Endothelial cell (in vitro differentiated cells): ENCODE measurements at places on chromosomes 6 and 20.
A peak's percentile ranks its signal among the peaks of the same experiment; 100 is the strongest.

DNA sequence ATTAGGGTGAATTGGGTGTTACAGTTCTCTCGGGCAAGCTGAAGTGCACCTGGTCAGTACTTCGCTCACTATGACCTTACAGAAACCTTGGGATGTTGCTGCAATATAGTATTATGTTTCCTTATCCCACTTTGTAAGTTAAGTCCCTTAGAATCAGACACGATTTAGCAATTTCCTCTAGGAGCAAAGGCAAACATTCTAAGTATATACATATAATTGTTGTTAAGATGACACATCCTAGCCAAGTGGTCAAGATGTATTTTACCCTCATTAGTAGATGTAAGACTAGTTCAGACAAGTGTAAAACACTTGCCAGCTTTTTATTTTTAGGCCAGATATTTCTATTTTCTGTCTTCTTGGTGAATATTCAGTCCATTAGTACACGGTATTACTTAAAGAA, 31.1 kb upstream of the RGS17 start:
- H3K36me3 ChIP-seq = no peaks in the 10 kb centered on the region
- no peak overlapping the region for H3K27ac ChIP-seq
- no peaks in the 10 kb centered on the region for H3K4me1 ChIP-seq

- peaks cover 2% of the 10 kb centered on the region for H3K27me3 ChIP-seq
- DNase-seq = no peak
- no peak overlapping the region for H3K4me3 ChIP-seq
- H3K36me3 ChIP-seq = no peaks in the 10 kb centered on the region
Observed at GRCh38 chr6:132190815-132191175, 210.5 kb downstream of the MOXD1 start.

DNA sequence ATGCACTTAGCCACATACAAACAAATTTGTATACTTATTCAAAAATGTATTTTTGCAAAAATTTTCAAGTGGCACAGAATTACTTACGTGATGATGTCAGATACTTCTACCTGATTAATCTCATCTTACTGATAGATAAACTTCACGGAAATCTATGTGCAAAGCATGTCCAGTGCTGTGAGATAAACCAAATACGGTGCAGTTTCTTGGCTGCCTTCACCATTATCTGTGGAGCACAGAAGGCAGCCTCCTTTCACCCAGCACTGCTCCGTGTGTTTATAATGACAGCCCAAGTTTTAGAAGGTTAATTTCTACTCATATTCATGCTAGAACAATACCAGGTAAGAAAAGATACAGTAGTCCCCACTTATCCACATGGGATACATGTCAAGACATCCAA, 59.0 kb upstream of the PDE10A start:
- H3K27me3 ChIP-seq = peaks cover 6% of the 10 kb centered on the region
- H3K4me3 ChIP-seq = no peak overlapping the region
- DNase-seq = no peak
- no peaks in the 10 kb centered on the region for H3K36me3 ChIP-seq
- H3K4me1 ChIP-seq = peaks cover 15% of the 10 kb centered on the region
- H3K27ac ChIP-seq = no peak overlapping the region

DNA sequence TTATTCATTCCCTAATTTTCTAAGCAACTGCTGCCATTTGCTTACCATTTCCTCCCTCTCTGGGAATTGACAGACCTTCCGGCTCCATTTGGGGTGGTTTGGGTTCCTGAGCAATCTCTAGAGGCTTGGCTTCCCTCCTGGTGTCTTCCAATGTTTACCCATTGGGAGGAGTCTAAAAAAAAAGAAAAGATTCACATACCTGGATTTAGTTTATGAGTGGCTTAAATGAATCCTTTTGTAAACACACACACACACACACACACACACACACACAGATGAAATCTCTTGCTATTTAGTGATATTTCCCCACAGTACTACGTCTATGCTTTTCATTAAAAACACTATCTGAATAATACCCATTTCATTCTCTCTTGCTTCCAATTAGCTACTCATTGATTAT, 48.3 kb upstream of the TRAF3IP2 start:
- peaks cover 8% of the 10 kb centered on the region for H3K36me3 ChIP-seq
- no peak for DNase-seq
- no peak overlapping the region for H3K4me3 ChIP-seq
- no peak overlapping the region for H3K27ac ChIP-seq

DNA sequence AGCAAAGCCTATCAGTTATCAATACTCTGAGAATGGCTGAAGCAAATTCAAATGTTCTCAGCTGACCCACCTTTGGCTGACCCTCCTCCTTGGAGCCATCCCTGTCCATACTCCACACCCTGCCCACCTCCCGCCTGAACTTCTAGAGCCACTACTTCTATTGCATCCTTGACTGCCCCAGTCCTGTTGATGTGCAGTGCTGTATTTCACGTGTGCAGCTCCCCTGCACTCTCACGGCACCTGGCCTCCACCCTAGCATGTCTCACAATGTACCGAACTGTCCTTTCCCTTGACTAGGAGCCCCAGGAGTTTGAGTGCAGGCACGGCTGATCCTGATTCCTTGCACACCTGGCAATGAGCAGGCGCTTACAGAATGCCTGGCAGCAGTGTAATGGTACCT, 7.0 kb downstream of the CPXM1 start:
- peaks cover 5% of the 10 kb centered on the region for H3K27me3 ChIP-seq
- H3K27ac ChIP-seq = no peak overlapping the region
- H3K4me3 ChIP-seq = no peak overlapping the region
- DNase-seq = no peak
- peaks cover 14% of the 10 kb centered on the region for H3K36me3 ChIP-seq
- H3K4me1 ChIP-seq = no peaks in the 10 kb centered on the region

DNA sequence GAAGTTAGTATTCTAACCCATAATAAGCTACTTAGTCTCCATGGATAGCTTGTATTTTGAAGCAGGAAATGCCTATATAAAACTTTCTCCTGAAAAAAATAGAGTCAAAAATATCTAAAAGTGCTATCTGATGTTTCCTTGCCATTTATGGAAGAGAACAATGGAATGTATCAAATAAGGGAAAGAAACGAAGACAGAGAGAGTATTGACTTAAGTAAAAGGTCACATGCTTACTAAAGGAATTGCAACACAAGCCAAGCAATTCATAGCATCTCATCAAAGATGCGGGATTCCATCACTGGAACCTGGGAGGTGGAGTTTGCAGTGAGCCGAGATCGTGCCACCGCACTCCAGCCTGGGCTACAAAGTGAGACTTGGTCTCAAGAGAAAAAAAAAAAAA, 112.9 kb upstream of the DTNBP1 start:
- DNase-seq = no peak
- no peak overlapping the region for H3K27ac ChIP-seq
- H3K36me3 ChIP-seq = no peaks in the 10 kb centered on the region
- H3K27me3 ChIP-seq = no peaks in the 10 kb centered on the region
- H3K4me3 ChIP-seq = no peak overlapping the region

- H3K36me3 ChIP-seq = peaks cover 3% of the 10 kb centered on the region
- peaks cover 25% of the 10 kb centered on the region for H3K4me1 ChIP-seq
- no peaks in the 10 kb centered on the region for H3K27me3 ChIP-seq
- H3K27ac ChIP-seq = peak overlapping the region; percentile 78
- H3K4me3 ChIP-seq = no peak overlapping the region
- DNase-seq = no peak
Observed at GRCh38 chr6:163444077-163444476, 29.6 kb downstream of the QKI start.

- no peak overlapping the region for H3K4me3 ChIP-seq
- no peaks in the 10 kb centered on the region for H3K27me3 ChIP-seq
Observed at GRCh38 chr6:133333852-133334251, 92.7 kb downstream of the EYA4 start.

DNA sequence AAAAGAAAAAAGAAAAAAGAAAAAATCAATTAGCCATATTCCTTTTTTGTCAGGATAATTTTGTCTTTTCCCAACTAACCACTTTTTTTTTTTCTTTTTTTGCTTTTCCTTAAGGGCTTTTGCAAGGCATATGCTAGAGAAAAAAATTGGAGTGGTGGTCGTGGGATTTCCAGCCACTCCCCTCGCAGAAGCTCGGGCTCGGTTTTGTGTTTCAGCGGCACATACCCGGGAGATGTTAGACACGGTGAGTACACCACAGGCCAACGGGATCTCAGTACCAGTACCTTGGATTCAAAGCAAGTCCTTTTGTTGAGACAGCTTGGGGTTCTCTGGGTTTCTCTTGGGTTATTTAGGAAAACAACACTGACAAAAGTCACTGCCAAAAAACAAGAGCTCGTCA, 61.2 kb upstream of the ISM1 start:
- H3K27ac ChIP-seq = no peak overlapping the region
- no peaks in the 10 kb centered on the region for H3K27me3 ChIP-seq
- no peak overlapping the region for H3K4me3 ChIP-seq
- H3K36me3 ChIP-seq = no peaks in the 10 kb centered on the region

DNA sequence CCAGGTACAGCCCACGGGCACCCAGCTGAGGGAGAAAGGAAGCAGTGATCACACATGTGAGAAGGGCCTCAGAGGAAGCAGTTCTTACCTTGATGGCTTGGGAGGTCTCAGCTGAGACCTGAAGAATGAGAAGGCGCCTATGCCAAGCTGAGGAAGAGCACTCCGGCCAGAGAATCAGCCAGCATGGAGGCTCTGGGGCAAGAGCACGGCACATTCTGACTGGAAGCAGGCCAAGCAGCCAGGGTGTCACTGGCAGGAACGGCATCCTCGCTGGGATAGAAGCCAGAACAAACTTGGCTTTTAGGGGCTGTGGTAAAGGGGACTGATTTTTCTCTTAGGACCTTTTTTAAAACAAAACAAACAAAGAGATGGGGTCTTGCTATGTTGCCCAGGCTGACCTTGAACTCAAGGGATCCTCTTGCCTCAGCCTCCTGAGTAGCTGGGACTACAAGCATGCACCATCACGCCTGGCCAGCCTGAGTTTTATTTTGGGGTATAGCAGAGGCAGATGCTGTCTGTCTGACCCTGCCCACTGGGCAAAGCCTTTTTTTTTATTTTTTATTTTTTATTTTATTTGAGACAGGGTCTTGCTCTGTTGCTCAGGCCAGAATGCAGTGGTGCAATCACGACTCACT, 17.6 kb downstream of the GHRH start:
- no peak for DNase-seq
- H3K27me3 ChIP-seq = peaks cover 5% of the 10 kb centered on the region
- H3K36me3 ChIP-seq = peaks cover 33% of the 10 kb centered on the region
- peaks cover 21% of the 10 kb centered on the region for H3K4me1 ChIP-seq
